ENCODE measurements at places on chromosomes 1 and 21.

DNA sequence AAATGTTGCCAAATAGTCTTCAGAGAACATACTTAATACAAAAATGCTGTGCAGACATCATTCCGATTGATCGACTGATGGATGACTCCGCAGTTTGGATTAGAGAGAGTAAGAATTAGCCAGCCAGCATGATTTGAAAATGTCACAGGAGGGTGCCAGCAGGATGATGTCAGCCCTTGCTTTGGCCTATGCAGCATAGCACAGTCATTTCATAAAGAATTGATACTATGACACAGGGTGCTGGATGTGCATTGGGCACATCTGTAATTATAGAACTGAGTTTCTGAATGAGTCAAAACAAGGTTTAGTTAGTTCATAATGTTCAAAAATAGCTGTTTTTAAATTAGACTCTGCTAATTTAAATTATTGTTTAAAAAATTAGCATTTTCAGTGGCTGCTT, 21.6 kb upstream of the TRAF5 start:
- DNase-seq: no peak

GRCh38 chr1:177809819-177810218, 160.0 kb downstream of the SEC16B start:
- peak; percentile 100 for DNase-seq

GRCh38 chr1:31221072-31221471, 18.6 kb downstream of the NKAIN1 start:
- DNase-seq: no peak

DNA sequence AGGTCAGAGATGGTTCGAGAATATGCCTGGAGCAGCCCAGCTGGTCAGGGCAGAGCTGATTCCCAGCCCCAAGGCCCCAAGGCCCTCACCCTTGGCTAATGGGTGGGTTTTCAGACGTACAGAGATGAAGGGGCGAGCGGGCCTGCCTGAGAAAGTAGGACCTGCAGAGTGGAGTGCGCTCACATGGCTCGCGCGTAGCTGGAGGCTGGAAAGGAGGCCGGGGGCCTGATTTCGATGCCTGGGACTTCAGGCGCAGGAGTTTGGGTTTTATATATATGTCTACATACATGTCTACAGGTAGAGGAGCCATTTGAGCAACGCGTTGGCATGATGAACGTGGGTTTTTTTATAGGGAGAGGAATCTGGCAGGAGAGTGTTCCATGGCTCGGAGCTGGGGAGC, 8.9 kb downstream of the COQ8A start:
- DNase-seq: no peak

- no peak for DNase-seq
Observed at GRCh38 chr1:10857687-10858086, 61.2 kb upstream of the CASZ1 start.

GRCh38 chr1:160162931-160163330, 11.5 kb downstream of the ATP1A4 start:
- no peak for DNase-seq

DNA sequence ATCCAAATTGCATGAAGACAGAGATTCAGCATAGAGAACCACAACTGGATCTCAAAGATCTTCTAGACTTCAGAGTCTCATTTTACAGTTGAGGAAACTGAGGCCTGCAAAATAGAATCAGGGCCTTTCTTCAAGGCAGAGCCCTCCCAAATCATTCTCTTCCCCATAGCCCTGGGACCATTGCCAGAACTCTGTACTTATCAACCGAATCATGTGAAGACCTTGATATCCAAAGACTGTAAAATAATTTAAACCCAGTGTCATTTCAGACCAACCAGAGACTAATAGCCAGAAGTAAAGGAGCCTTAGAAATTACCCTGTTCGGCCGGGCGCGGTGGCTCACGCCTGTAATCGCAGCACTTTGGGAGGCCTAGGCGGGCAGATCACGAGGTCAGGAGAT, 90.1 kb downstream of the DTL start:
- no peak for DNase-seq
